Hematopoietic multipotent progenitor cell treated with erythropoietin and hydrocortisone succinate and interleukin-3 and kit ligand, for 6 days (in vitro differentiated cells): ENCODE measurements at places on chromosomes 5 and 9.
A peak's percentile ranks its signal among the peaks of the same experiment; 100 is the strongest.

GRCh38 chr9:83526211-83526610 is 12.0 kb downstream of the FRMD3 start:
- DNase-seq: no peak

GRCh38 chr5:131064669-131065371 is 100.2 kb downstream of the HINT1 start:
- no peak for DNase-seq

- DNase-seq: no peak
These were observed 75.2 kb downstream of the LMNB1 start for GRCh38 chr5:126852091-126852571.

DNA sequence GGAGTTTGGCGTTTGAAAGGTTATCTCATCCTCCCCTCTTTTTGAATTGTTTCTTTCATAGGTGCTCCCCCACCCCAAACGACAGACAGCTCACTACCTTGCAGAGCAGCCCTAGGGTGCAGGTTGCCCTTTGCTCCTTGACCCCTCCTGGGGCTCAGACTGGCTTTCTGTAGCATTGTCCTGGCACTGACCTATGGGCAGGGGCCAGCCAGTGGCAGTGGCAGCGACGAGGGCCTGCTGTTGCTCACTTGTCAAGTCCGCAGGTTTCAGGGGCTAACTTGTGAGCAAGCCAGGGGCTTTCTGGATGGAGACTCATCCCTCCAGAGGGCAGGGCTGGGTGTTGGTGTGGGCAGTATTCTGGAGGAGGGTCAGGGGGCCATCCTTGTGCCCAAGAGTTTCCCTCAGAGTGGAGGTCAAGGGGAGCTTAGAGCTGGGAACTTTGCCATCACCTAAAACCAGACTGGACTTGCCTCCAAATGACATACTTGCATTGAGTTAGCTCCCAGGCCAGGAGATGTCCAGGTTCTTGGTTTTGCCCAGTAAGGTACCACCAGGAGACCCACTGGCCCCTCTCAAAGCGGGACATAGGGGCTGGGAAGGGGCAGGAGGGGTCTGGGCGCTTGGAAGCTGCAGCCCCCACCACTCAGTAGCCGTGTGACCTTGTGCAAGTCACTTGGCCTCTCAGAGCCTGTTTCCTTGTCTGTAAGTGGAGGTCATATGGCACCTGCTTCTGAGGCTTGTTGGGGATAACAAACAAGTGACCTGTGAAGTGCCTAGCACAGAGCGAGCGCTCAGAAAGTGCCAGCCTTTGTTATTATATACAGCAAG is 53.5 kb upstream of the CDKN2AIPNL start:
- no peak for DNase-seq

DNA sequence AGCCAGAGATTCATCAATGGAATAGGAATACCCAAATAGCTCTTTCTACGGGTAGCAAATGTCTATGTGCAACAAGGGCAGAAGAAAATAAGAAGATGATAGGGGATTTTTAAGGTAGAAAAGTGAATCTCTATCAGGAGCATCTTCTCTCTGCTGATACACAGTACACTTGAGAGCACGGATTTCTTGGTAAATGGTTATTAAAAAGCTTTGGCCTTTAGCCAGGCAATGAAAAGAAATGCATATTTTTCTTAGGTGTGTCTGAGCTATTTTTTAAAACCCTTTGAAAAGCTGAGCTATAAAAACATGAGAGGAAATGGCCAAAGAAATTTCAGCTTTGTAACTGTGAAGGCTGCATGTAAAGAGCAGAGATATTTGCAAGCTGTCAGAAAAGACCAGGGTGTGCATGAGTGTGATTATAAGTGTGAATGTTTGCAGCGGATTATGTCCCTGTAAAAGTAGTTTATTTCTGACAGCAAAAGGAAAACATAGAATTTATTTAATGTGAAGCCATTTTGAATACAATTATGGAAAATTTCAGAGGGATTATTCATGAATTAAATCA is 487.1 kb upstream of the PIK3R1 start:
- no peak for DNase-seq

- DNase-seq: peak; percentile 36
These were observed 88.7 kb downstream of the DEPDC1B start for GRCh38 chr5:60611099-60611740.

DNA sequence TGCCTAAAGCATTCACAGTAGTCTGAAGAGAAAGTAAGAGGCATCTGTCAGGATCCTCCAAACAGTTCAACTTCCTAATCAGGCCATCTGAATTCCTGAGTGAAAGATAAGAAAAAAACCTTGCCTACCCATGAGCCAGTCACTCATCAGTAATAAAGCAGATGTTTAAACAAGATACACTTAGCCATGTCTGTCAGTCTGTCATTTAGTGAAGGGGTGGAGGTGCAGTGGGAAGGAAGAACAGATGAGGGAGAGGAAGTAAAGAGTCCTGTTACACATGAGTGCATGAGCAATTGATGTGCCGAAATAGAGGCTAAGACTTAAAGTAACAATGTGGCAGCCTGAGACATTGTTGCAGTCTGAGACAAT is 29.9 kb upstream of the DMRTA1 start:
- no peak for DNase-seq

- no peak for DNase-seq
These were observed 50.3 kb downstream of the FYB1 start for GRCh38 chr5:39169081-39169480.

GRCh38 chr9:90857091-90857490 is 55.5 kb downstream of the SYK start:
- DNase-seq: no peak

GRCh38 chr5:37767961-37768360 is 71.9 kb downstream of the GDNF start:
- no peak for DNase-seq

GRCh38 chr5:168226012-168226411 is 65.4 kb upstream of the WWC1 start:
- no peak for DNase-seq

DNA sequence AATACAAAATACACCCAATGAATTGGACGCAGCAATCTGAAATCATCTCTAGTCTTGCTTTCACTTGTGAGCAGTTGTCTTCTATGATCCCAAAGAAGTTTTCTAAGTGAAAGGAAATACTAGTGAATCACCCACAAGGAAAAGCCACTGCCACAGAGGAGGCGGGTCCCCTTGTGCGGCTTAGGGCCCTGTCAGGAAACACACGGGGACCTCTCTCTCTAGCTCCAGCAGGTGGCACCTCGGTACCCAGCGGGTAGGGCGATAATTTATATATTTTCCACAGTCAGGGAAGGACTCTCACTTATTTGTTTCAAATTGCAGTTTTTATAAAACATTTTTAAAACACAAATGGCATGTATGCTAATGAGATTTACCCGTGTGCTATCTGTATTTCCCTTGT is 417.1 kb downstream of the KDM4C start:
- DNase-seq: peak; percentile 41
